H1 (cell line): ENCODE measurements at places on chromosomes 2 and 18. TPM values are rescaled to one million over a fixed set of nuclear protein-coding genes. Genes with fewer than 3 reads are reported as not detected.

- DNase-seq = peak; percentile 55
Measured at GRCh38 chr2:171409436-171409971, 24.3 kb downstream of the METTL8 start.

- no peak for DNase-seq
Measured at GRCh38 chr2:205643391-205643885, 38.9 kb upstream of the NRP2 start.

GRCh38 chr2:127096718-127097470, 10.1 kb downstream of the BIN1 start:
- DNase-seq = no peak

GRCh38 chr2:30193104-30193681, 38.1 kb upstream of the LBH start:
- DNase-seq = no peak

GRCh38 chr2:218501665-218502064, 66.5 kb downstream of the USP37 start:
- DNase-seq = no peak

DNA sequence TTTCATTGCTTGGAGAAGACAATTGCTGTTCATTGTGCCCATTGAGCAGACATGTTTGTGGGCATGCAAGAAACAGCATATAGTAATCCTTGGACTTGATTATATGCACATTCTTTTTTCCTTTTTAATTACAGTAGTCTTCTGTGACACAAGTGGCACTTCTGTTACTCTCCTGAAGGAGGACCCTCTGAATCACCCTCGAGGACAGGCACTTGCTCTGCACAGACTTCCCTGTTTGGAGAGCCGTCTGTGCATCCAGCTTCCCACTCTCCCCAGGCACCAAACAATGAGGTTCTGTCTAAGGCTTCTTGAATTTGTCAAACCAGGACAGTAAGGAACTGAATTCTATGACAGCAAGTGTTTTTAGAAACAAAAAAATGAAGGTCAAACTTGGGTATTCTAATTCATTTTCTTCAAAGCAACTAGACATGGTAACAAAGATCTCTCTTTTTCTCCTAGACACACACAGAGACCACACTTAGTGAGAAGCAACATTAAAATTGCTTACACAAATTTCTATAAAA, 844.6 kb upstream of the ID2 start:
- DNase-seq = no peak

GRCh38 chr2:198890490-198890889, 567.2 kb downstream of the SATB2 start:
- no peak for DNase-seq

- DNase-seq = no peak
Measured at GRCh38 chr2:44770221-44771195, 171.0 kb upstream of the SIX3 start.

GRCh38 chr2:155733091-155733853, 599.2 kb downstream of the NR4A2 start:
- DNase-seq = no peak

GRCh38 chr2:204386668-204387067, 158.6 kb upstream of the PARD3B start:
- DNase-seq = no peak

DNA sequence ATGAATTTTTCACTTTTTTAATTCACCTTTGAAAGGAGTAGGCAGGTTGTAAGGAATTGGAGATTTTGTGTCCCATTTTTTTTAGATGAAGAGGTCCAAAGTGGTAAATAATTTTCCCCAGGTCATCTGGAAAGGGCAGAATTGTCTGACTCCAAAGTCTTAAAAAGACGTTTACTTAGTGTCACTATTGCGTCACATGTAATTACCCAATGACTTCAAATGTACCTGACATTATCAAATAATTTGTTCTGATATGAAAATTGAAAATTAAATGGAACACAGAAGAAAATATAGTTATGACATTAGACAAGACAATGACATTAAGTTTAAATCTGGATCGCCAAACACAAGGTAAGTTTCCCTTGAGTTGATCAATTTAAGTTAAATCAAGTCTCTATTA, 24.2 kb upstream of the NBEAL1 start:
- no peak for DNase-seq

- no peak for DNase-seq
Measured at GRCh38 chr2:24435391-24436316, 55.4 kb upstream of the NCOA1 start.

DNA sequence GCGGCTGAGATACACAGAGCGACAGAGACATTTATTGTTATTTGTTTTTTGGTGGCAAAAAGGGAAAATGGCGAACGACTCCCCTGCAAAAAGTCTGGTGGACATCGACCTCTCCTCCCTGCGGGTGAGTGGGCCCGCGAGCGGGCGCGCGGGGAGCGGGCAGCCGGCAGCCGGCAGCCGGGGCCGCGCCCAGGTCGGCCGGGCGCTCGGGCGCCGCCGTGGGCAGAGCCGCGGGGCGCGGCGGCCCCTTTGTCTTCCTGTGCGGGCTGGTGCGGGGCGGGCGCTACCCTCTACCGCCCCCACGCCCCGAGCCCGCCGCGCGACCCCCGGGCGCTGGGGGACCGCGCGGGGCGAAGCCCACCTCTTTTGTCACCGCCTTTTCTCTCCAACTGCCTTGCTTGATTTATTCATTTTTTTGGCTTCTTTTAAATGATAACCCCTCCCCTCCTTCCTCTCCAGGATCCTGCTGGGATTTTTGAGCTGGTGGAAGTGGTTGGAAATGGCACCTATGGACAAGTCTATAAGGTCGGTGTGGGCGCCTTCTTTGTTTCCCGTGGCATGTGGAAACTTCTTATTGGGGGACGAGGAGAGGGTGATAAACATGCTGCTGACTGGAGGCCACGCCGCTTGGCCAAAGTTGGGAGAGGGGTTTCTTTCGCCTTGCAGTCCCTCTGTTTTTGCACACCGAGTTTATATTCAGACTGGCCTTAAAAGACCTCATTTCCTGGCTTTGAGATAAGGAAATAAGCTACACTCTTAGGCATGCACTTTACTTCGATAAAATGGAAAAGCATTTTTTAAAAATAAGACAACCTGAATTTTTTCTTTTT, 722 bp downstream of the MAP4K4 start:
- peak; percentile 51 for DNase-seq

DNA sequence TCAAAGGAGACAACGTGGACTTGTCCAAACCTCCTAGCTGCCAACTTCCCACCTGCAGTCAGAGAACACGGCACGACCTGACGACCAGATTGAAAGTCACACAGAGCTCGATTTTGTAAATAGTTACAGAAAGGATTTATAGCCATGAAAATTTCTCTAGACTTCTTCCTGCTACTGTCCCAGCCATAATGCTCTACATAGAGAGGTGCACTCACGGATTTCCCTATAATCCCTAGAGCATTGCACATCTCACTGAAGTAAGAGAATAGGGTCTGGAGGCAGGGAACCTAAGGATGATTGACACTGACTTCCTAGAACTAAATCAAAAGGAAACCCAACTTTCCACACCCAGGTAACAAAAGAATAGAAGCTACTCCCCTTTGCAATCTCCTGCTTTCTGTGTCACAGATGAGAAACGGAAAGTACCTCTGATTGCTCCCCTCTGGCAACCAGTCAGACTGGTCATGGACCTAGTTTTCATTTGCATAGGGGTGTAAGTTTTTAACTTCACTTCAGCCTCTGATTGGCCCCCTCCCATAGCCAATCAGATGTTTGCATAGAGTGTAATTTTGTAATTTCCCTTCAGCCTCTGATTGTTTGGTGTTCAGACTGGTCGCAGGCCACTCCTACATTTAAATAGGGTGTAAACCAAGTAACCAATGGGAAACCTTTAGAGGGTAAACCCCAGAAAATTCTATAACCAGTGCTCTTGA, 58.6 kb upstream of the FBXO11 start:
- DNase-seq = no peak

DNA sequence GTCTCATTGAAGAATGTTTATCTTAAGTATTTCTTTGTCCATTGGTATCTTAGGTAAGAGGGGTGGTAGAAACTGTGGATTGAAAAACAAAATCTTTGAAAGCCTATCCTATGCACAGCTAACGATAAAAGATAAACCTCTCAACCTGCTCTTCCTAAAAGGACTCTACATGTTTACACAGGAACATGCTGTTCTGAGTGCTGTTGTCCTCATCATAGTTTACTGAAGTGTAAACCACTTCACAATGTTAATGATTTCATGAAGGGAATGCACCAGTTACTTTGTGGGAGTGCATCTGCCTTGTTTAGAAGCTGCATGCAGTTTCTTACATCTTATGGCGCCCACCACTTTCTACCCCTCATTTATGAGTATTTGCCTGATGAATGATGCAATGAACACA, 1.2 kb downstream of the ACMSD start:
- DNase-seq = no peak

DNA sequence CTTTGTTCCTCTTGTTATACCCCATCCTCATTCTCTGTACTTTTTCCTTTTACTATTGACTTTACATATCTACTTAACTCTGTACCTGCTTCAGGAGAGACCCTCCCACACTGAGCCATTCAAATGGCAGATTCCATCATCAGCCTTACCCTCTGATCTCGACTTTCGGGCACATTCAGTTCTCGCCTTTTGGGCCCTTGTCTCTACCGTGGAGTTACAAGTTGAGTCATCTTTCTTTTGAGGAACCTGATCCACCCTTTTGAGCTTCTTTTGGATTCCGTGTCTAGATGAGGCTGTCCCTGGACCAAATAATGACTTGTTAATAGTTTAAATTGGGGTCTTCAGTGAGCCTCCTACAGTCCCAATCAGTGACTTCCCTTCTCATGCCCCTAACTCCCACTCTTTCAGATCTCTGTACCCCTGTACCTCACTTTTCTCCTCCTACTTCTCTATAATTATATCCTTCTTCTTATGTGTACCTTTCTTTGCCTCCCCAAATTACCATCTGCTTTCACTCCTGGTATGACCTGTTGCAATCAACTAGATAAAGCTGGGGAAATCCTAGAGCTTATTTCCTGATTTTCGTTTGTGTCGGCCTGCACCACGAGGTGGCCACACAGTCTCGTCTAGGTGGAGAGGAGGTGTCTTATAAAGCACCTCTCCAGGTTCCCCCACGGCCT, 17.2 kb downstream of the SP110 start:
- DNase-seq = no peak

- DNase-seq = no peak
Measured at GRCh38 chr2:177873915-177874314, 198.7 kb downstream of the PDE11A start.

The MYO3B gene
- total RNA-seq = 0.19 and 0.27 TPM in 2 replicates

The GREB1L gene
- 0.31 and 0.34 TPM in 2 replicates for total RNA-seq

The HOXD10 gene
- not detected in 2 replicates for total RNA-seq

The CELF4 gene
- 3.3 and 3.4 TPM in 2 replicates for total RNA-seq

The PKP4 gene
- total RNA-seq = 83.6 and 88.0 TPM in 2 replicates

The AQP12A gene
- total RNA-seq = not detected in 2 replicates

The CHRND gene
- not detected in 2 replicates for total RNA-seq

The FTCDNL1 gene
- total RNA-seq = 0.61 and 0.97 TPM in 2 replicates
